NCI-H187 treated with DMSO at 0.1 percent for 48 hours (cell line): ENCODE measurements at places on chromosomes 6 and 20.
A peak's percentile ranks its signal among the peaks of the same experiment; 100 is the strongest.

GRCh38 chr6:44828780-44829179 lies 441.3 kb downstream of the CDC5L start:
- DNase-seq = no peak

GRCh38 chr6:1616701-1617463 lies 7.2 kb downstream of the FOXC1 start:
- DNase-seq = no peak

DNA sequence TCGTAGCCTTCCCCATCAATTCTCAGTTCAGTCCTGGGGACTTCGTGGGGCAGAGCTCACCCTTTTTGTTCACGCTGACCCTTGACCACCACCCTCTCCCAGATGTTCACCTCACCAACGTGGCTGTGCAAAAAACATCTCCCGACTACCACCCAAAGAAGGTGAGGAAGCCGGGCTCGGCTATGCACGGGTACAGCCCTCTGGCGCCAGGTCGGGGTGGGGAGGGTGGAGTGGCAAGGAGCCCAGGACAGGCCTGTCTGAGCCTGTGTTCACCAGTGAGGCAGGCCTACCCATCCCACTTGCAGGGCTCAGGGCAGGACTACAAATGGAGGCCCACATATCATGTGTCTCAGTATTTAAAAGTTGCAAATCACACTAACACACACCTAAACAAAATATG lies 18.1 kb downstream of the PDRG1 start:
- no peak for DNase-seq

DNA sequence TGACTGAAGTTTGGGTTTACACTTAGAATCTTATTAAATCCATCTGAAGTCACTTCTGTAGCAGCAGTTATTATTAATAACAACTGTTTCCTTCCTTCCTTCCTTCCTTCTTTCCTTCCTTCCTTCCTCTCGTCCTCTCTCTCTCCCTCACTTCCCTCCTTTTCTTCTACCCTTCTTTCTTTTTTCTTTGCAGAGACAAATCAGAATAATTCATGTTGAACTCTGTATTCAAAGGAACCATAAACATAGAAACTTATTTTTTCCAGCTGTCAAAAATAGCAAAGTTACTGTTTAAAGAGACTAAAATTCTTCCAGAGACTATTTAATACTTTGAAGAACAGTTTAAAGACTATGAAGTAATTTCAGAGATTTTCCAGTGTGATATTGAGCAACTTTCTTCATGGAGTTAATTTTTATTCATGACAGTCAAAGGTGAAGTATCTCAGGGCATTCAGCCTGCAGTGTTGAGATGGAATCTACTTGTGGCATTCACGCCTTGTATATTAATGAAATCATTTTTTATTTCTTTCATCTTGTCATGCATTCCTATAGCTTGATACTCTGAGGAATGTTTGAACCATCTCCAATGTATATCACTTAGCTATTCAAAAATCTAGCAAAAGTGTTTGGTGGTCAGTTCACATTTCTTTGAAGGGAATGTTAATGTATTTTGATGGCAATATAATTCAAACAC lies 109.7 kb downstream of the BCAS1 start:
- DNase-seq = no peak

- DNase-seq = no peak
Measured at GRCh38 chr6:144250276-144250675, 34.9 kb upstream of the UTRN start.

GRCh38 chr20:37543828-37544227 lies 16.2 kb upstream of the BLCAP start:
- DNase-seq = no peak

DNA sequence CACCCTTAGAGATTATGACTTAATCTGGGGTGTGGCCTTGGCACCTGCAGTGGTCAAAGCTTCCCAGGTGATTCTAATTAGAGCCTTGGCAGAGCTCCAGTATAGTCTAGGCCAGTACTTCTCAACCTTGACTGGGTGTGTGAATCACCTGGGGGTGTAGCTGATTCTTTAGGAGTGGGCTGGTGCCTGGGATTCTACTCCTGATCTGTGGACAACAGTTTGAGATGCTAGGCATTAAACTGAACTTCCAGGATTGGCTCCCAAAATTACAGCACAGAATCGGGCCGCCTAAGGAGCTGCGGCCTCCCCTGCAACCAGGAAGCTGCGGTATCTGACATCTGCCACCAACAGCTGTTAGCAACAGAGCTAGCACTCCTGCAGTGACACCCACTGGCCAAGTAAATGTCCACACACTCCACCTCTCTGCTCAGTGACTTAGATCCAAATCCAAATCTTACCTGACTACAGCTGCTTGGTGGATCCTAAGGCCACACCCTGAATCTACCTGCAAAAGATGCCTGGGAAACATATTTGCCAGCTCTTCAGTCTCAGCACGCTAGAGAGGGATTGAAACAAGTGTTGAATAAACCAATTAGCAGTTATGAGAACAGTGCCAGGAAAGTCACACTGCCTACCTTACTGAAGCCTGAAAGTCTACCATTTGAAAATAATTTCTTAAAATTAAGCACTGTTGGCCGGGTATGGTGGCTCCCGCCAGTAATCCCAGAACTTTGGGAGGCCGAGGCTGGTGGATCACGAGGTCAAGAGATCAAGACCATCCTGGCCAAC lies 126.7 kb downstream of the UNC5CL start:
- DNase-seq = peak; percentile 71

DNA sequence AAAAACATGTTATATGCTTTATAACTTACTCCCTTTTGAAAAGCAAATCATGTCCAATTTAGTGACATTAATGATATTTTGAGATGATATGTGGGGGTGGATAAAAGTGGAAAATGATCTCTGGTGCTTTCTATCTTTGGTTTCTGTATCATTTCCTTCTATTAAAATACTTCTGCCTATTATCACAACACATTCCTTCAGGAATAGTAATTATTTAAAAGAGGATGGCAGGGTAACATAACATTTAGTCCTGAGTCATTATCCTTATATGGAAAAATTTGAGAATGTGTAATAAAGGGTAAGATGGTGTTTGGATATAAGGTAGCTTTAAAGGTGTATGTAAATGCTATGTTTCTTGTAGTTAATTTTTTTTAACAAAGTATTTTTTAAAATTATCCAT lies 657.7 kb downstream of the PHF3 start:
- no peak for DNase-seq

DNA sequence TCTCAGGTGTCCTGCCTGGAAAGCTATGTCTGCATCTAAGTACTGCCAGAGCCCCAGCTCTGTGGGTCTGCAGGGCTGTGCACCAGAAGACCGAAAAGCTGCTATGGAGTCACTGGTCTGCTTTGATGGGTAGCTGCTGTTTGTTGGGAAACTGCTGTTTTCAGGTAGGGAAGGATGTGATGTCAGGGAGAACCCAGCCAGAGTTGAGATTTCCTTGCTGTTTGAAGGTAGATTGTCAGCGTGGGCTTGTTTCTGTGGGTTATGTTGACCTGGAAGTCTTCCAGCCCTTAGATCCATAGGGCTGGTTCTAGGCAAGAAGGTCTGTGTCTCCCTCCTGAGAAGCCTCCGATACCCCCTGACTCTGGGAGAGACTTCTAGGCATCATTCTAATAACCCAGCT lies 12.2 kb upstream of the SHLD1 start:
- no peak for DNase-seq

DNA sequence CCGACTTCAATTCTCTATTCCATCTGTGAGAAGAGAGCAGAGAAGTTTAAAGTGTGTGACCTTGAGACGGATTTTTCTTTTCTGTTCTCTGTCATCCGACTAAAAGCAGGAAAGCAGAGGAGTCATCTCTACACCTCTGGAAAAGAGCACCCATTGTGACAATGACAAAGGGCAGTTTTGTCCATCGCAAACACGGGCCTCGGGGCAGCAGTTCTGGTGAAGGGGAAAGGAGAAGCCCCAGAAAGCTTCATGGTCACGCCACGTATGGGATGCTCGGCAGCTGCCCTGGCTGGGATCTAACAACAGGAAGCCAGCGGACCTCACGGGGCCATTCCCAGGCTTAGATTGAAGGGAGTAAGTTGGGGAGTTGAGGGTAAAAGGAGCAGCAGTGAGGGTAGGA lies 52.0 kb upstream of the HBS1L start:
- no peak for DNase-seq

DNA sequence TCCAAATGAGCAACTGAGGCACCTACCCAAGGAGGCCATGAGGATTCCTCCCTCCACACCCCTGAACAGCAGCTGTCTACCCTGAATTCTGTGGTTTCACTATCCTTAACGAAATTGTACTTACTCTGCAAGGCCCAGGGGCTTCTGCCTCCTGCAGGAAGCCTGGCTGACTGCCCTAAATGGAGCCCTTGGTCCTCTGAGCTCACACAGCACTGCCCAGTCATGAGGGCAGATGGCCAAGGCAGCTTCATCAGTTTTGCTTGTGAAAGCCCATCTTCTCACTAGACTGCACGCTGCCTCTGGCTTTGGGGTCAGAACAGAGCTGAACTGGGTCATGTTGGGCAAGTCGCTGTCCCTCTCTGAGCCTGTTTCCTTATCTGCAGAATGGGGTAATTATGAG lies 26.4 kb upstream of the SIRPA start:
- no peak for DNase-seq

DNA sequence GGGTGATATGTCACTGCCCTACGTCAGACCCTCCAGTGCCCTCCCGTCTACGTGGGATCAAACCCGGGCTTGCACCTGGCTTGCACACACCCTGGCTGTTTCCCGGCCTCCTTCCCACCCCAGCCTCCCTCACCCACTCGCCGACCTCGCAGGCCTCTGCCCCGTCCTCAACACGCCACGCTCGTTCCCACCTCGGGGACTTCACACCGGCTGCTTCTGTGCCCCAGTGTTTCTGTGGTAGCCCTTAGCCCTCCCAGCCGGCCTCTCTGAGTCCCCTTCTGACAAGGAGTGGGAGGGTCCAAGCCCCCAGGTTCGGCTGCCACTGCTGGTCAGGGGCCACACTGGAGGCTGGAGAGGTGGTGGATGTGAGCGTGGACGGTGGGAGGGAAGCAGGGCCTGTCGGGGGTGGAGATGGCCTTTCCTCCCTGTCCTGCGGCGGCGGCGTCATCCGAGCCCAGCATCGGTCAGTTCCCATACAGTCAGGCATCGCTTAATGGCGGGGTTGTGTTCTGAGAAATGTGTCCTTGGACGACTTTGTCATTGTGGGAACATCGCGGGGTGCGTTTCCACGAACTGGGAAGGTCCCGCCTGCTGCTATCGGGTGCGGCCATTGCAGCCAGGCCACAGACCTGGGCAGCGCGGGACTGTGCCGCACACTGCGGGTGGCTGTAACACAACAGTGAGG lies 11.4 kb upstream of the KIF25 start:
- DNase-seq = no peak

- no peak for DNase-seq
Measured at GRCh38 chr20:38046572-38046971, 13.0 kb downstream of the RPRD1B start.

DNA sequence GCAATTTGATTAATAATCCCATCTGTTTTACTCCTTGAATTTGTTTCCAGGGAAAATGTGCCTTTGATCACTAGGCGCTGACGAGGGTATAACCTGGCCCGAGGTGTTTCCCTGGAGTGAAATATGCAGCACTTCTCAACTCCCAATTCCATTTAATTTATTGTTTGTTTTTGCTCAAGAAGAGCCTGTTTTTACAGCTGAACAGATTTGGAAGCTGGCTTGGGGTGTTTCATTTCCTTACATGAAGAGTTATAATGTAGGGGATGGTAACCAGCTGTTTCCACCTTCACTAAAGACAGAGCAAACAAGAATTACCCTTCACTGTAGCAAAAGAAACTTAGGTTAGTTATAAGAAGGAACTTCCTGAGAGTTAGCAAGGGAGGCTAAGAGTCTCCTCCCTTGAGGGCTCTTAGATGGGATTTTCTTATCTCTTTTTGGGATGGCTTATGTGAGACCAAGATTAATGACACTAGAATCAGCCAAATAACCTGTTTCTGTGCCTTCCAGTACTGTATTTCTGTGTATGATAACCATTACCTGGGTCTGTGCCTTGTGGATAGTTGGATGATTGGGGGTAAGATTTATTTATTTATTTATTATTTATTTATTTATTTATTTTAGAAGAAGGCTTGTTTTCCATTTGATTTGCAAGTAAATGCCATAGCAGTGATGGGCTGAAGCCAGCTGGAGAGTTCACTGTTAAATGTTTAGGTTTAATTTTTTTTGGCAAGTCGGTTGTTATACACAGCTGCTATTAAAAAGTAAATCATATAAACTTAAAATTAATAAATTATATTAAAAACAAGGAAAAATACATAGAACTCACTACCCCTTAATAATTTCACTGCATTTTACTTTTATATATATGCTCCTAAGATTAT lies 162.2 kb upstream of the BMP2 start:
- DNase-seq = no peak

DNA sequence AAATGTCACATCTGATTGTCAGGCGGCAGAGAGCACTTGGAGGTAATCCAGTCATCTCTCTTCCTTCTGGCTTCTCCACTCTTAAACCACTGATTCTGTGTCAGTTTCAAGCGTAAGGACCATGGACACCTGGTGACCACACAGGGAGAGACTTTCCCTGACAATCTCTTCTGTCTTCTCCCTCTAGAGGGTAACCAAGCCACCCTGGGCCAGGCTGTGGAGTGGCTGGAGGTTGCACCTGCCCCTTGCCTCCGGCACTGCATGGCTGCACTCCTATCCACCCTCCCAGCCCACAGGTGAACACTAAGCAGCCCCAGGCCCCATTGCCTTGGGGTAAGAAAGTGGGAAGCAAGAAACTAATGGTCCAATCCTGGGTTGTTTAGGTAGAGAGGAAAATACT lies 78.7 kb downstream of the BFSP1 start:
- no peak for DNase-seq

- DNase-seq = no peak
Measured at GRCh38 chr6:137869549-137870307, 2.7 kb downstream of the TNFAIP3 start.

- DNase-seq = no peak
Measured at GRCh38 chr6:81774542-81774941, 22.1 kb upstream of the TENT5A start.

DNA sequence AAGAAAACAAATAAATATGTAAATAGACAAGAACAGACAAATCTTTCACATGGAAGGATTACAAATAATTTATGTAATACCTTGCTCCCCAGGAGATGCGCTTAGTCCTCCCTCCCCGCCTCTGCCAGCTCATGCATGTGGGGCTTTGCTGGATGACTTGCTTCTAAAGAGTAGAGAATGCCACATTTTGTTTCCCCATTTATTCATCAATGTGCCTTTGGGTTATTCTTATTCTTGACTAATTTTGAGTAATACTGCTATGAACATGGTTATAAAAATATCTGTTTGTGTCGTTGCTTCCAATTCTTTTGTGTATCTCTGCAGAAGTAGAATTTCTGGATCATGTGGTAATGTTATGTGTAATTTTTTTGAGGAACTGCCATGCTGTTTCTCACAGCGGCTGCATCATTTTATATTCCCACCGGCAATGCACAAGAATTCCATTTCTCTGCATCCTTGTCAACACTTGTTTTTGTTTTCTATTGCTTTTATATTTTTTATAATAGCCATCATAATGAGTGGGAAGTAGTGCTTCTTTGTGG lies 23.8 kb upstream of the DUSP22 start:
- DNase-seq = no peak

DNA sequence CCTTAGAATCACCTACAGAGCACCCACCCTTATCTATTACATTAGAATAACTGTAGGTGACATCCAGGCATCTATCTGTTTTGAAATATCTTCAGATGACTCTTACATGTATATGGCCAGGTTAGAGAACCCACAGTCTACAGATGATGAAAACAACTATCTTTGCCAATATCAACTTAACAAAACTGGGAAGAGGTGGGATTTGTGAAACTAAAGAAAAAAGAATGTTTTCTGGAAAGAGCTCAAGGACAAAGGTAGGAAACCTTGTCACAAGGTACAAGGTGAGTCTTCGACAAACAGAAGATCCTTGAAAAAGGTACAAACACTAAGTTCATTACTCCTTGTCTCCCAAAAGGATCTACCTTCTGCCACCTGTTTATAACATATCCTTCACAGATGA lies 47.0 kb upstream of the DST start:
- DNase-seq = no peak

- DNase-seq = no peak
Measured at GRCh38 chr6:1659816-1660215, 50.1 kb downstream of the FOXC1 start.
